ENCODE measurements at places on chromosomes 1 and 21.

- DNase-seq: peak; percentile 62
Measured at GRCh38 chr1:98090351-98090750, 169.5 kb upstream of the DPYD start.

DNA sequence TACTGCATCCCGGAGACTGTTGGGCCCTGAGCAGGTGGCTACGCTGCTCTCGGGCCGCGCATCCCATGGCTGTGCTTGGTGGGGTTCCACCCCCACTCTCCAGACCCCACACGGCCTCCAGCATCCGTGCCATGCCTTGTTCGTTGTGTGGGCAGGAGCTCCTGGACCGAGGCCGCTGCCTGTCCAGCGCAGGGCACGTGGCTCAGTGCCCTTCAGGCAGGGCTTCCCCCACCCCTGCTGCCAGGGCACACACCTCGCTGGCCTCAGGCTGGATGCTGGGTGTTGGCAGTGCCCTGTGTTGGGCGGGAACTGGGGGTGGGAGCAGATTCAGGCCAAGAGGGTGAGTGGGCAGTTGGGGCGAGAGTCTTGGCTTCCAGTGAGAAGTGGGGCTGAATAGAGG, 9.9 kb downstream of the PRKCZ start:
- DNase-seq: no peak

- no peak for DNase-seq
Measured at GRCh38 chr21:40066221-40066620, 199.0 kb downstream of the PCP4 start.

- DNase-seq: peak; percentile 22
Measured at GRCh38 chr1:59414406-59415133, 117.7 kb downstream of the FGGY start.

DNA sequence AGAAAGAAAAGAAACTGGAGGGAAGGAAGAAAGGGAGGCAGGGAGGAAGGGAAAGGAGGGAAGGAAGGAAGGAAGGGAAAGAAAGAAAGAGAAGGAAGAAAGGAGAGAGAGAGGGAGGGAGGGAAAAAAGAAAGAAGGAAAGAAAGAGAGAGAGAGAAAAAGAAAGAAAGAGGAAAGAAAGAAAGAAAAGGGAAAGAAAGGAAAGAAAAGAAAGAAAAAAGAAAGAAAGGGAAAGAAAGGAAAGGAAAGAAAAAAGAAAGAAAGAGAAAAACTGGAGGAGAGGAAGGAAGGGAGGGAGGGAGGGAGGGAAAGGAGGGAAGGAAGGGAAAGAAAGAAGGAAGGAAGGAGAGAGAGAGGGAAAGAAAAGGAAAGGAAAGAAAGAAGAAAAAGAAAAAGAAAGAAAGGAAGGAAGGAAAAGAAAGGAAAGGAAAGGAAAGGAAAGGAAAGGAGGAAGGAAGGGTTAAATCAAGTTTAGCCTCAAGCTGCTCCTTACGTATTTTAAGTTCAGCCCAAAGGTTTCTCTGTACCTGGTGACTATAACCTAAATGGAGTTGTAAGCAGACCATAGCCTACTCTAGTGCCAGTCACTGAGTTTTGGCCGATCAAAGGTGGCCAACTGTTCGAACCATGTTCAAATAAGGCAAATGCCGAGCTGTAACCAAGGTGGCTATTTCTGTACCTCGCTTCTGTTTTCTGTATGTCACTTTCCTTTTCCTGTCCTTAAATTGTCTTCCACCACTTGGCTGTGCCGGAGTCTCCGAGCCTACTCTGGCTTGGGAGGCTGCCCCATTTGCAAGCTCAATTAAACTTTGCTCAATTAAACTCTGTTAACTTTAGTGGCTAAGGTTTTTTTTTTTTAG, 37.8 kb upstream of the TMPRSS2 start:
- no peak for DNase-seq

DNA sequence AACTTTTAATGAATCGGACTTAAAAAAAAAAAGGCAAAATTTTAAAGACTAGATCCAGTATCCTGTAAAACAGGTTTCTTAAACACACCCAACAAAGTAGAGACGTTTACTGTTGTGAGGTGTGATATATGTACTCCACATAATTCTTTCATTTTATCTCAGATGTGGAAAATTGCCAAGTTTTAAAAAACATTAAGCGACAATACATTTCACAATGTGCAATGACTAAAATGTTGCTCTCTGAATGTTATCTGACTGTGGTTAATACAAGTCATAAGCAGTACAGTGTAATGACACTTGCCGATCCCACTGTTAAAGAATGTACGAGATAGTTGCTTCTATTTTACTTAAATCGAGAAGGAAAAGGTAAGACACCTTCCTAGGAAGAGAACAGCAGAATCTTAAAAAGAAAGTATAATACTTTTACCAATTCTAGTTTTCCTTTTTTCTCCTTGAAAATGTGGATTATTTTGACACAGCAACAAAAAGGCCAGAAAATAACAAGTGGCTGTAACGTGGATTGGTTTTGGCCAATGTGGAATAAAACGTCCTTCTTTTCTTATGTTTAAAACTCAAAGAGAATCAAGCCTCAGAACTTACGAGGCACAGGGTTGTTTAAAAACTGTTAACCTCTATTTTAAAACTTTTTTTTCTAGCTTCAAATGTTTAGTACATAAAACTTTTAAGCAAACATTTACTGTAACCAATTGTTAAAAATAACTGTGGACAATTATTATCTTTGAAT, 51.4 kb downstream of the TP53BP2 start:
- DNase-seq: no peak

DNA sequence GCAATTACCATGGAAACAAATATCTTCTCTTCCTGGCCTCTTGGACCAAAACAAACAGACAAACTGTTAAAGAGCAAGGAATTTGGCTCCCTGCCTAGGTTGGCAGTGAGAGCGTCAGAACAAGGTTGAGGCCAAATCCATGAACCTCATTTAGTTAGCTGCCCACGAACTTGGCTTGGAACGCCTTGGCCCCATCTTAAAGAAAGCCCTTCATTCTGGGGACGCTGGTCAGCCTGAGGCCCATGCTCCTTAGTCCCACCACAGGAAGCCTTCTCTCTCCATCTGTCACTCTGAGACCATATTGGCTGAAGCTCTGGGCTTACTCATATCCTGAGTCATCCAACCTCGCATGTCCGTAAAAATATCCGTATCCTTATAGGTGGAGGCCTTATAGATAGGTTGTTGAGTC, 62.4 kb upstream of the DIRAS3 start:
- peak; percentile 80 for DNase-seq

- DNase-seq: no peak
Measured at GRCh38 chr1:8495928-8496401, 178.1 kb downstream of the SLC45A1 start.

- no peak for DNase-seq
Measured at GRCh38 chr1:69171248-69171647, 396.5 kb upstream of the LRRC7 start.

- no peak for DNase-seq
Measured at GRCh38 chr1:32426489-32427255, 32.4 kb upstream of the BSDC1 start.

DNA sequence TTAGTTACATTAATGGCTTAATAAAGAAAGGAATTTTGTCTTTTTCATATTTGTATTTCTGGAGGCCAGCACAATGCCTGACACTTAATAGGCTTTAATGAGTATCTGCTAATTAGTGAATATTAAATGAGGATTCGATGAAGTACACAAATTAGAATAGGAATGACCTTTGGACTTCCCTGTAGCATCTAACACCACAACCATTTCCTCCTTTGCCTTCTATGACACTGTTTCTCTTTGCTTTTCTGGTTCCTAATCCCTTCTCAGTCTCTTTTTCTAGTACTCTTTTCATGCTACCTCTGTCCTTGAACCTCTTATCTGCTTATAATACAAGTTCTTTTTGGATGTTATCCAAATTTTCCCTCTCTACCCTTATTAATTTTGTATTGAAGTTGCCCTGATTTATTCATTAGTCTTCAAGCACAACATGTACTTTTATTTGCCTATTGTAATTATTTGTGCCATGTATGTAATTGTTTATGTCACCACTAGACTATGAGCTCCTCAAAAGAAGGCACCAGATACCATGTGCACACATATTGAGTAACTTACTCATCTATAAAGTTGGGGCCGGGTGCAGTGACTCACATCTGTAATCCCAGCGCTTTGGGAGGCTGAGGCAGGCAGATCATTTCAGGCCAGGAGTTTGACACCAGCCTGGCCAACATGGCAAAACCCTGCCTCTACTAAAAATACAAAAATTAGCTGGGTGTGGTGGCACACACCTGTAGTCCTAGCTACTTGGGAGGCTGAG, 23.8 kb downstream of the RPS27 start:
- DNase-seq: peak; percentile 53

GRCh38 chr21:38013741-38014140, 97.5 kb upstream of the KCNJ6 start:
- DNase-seq: peak; percentile 1

DNA sequence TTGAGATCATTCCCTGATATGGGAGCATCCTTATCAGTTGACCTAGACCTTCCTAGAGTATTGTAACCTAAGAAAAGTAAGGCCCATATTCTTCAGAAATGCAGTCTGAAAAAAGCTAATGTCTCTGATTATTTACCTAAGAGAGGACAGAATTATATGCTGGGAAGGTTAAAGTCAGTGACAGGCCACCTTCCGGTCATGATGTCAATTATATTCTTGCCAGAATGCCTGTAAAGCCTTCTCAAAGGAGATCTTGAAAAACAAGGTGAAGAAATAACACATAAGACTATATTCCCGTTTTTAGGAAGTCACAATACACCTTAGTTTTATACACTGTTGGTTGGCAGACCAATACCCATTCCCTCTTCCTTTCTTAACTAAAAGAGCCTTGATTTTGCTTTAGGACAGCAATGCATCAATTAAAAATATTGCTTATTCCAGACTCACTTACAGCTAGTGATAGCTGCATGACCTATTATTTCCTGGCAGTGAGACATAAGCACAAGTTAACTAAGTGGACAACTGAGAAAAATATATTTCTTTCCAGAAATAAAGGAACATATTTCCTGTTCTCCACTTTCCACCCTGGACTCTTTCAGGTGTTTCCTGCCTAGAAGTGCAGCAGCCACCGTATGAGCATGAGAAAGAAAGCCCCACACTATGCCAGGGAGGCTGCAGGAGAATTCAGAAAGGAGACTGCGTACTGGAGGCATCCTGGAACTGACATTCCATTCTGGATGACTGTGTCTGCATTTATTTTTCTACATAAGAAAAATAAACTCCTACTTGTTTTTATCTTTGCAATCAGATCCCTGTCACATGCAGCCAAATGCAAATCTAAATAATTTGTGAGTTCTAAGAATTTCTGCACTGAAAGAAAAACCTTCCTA, 332.9 kb upstream of the PTBP2 start:
- DNase-seq: peak; percentile 78

DNA sequence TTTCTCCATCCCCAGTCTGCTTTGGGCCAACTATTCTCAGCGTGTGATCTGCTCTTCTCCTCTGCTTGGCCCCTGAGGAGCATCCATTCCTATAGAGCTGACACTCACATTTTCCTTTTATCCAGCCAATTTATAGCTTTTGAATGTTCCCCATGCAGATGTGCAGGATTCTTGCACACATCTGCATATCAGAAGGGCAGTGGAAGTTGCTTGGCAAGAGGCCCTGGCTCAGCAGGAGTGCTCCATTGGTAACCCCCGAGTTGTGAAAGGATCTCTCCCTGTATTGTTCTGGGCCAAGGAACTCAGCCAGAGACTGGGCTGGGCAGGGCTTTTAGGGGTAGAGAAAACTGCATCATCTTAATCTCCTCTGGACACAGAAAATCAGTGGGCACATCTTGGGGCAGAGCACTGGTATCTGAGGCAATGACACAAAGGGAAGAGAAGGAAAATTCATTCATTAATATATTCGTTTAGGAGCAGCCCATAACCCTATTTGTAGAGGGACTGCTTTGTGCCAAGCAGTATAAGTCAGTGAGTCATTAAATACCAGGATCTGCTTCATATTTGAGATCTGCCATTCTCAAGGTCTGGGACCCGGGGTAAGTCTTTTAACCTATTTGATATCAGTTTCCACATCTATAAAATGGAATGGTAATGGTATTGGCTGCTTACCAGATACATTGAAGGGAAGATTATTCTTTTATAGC, 31.0 kb upstream of the BEND5 start:
- no peak for DNase-seq

GRCh38 chr1:22849770-22850169, 122.9 kb downstream of the LACTBL1 start:
- no peak for DNase-seq

- no peak for DNase-seq
Measured at GRCh38 chr1:226310245-226310540, 1.2 kb upstream of the LIN9 start.

DNA sequence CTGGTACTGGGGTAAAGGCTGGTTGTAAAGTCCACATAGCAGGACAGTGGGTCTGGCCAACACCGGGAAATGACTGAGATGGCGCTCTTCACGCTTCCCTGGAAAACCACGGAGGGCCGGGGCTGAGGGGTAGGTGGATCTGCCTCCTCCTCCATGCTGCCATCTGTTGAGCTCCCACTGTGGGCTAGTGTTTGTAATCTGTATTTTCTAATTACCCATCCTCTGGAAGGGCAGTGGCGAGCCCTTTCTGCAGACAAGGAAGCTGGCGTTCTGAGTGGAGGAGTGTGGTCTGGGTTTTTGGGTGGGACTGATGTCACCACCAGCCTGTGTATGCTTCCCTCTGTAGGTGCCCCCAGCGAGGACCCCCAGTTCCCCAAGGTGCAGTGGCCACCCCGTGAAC, 34.1 kb upstream of the LHX4 start:
- no peak for DNase-seq

DNA sequence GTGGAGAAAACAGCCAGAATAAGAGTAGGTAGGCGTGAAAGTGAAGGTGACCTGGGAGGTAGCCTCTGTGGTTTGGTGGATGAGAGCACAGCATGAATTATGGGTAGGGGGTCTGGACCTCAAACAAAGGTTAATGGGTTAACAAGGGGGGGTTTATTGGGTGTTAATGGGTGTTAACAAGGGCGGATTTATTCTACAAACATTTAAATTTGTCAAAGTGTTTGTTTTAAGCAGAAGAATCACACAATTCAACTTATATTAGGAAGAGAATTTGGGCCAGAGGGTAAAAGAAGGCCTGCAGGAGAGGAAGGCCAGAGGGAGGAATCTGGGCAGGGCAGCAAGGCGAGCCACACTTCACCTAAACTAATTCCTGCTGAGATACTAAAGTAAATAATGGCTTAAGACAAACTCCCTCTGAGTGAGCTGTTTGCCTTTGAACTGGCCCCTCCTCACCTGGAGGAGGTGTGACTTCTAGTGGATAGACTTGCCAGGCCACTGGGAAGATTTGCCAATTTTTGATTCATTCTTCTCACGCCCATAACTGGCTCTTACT, 191.7 kb downstream of the GIPC2 start:
- no peak for DNase-seq
